ENCODE measurements at places on chromosomes 2 and 18. TPM values are rescaled to one million over a fixed set of nuclear protein-coding genes. Genes with fewer than 3 reads are reported as not detected.
A peak's percentile ranks its signal among the peaks of the same experiment; 100 is the strongest.

DNA sequence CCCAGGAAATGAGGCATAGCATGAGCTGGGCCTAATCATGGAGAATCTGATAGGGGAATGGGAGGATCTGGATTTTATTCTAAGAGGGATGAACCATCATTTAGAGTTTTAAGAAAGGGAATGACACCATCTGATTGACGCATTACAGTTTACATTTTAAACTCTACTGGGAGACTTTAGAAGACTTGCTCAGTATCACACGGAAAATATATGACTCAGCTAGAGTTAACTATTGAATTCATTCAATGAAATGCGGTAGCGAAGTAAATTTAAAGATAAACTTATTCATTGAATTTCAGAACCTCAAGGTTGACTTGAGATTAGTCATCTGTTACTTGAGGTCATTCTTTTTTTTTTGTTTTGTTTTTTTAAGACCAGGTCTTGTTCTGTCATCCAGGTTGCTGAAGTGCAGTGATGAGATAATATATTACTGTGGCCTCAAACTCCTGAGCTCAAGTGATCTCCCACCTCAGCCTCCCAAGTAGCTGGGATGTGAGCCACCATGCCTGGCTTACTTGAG is 25.0 kb downstream of the MC4R start:
- DNase-seq, result no peak

GRCh38 chr2:167715932-167716331 is 531.5 kb downstream of the STK39 start:
- DNase-seq, result no peak

GRCh38 chr2:202821206-202822160 is 50.1 kb downstream of the ICA1L start:
- DNase-seq, result no peak

Gene ATP8B1
- total RNA-seq, result 11.2 TPM

- peak; percentile 66 for DNase-seq
These were observed 55.7 kb upstream of the RASGRP3 start for GRCh38 chr2:33420726-33421125.

- peak; percentile 80 for DNase-seq
These were observed 535.5 kb downstream of the TNS1 start for GRCh38 chr2:217467331-217467730.

GRCh38 chr2:219099329-219099728 is 38.6 kb upstream of the IHH start:
- DNase-seq, result peak; percentile 19

GRCh38 chr18:7750095-7750663 is 183.1 kb downstream of the PTPRM start:
- DNase-seq, result no peak

GRCh38 chr2:44940049-44940494 is 1.4 kb upstream of the SIX3 start:
- DNase-seq, result no peak

Gene GREB1
- 1.7 TPM for total RNA-seq

Gene MTX2
- total RNA-seq, result 18.3 TPM

DNA sequence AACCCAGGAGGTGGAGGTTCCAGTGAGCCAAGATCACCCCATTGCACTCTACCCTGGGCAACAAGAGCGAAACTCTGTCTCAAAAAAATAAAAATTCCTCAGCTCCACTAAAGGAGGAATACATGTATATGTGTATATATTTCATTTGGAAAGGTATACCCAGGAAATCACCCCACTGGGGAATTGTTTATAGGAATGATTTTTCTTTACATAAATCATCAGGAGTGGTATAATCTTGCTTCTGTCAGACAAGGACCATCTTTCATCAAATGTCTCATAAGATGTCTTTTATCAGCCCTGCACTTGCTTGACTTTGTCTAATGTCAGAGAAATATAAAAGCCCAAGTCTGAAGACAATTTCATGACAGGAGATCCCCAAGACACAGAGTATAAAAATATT is 709.1 kb downstream of the LRRTM4 start:
- no peak for DNase-seq

- DNase-seq, result no peak
These were observed 1003.2 kb upstream of the FAM98A start for GRCh38 chr2:34602262-34602661.

Gene SERPINB11
- total RNA-seq, result not detected

DNA sequence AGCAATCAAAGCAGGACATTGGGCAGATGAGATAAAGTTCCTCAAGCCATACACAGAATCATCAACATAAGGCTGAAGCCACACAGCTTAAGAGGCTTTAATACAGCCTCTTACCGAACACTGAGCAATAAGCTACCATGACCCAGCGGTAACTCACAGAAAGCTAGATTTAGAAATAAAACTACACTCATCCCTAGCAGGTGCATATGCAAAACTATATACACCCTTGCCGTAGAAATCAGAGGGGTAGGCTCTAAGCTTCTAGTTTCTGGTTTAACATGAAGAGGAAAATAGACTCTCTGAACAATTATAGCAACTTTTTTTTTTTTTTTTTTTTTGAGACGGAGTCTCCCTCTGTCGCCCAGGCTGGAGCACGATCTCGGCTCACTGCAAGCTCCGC is 428.8 kb upstream of the FIGN start:
- DNase-seq, result no peak

Gene TNP1
- total RNA-seq, result not detected

- DNase-seq, result no peak
These were observed 9.5 kb downstream of the WNT6 start for GRCh38 chr2:218869064-218869463.

GRCh38 chr2:157245846-157246764 is 11.4 kb upstream of the GALNT5 start:
- peak; percentile 93 for DNase-seq

Gene BIN1
- 45.8 TPM for total RNA-seq

Gene PLB1
- 2.7 TPM for total RNA-seq

DNA sequence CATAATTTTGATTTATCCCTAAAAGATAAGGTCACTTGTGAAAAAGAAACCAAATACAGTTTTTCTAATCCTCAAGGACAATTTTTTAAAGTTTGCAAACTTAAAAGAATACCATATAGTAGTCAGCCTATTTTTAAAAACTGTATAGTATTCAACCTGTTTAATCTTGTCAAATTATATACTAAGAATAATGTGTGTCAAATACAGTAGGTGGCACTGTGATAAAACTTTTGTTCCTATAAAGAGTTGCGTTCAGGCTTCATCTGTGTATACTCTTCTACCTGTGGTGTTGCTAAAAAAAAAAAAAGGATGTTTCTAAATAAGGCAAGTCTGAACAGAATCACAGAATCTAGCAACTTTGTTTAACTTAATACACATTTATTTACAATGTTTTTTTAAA is 68.6 kb downstream of the CCDC138 start:
- DNase-seq, result peak; percentile 29

Gene GAL3ST2
- total RNA-seq, result 0.25 TPM

- DNase-seq, result no peak
These were observed 90.1 kb upstream of the LRP1B start for GRCh38 chr2:142220901-142221300.

Gene KIAA2012
- not detected for total RNA-seq

Gene ACKR3
- 2.0 TPM for total RNA-seq

Gene ZNF892
- total RNA-seq, result 4.9 TPM

Gene TRPM8
- total RNA-seq, result not detected

DNA sequence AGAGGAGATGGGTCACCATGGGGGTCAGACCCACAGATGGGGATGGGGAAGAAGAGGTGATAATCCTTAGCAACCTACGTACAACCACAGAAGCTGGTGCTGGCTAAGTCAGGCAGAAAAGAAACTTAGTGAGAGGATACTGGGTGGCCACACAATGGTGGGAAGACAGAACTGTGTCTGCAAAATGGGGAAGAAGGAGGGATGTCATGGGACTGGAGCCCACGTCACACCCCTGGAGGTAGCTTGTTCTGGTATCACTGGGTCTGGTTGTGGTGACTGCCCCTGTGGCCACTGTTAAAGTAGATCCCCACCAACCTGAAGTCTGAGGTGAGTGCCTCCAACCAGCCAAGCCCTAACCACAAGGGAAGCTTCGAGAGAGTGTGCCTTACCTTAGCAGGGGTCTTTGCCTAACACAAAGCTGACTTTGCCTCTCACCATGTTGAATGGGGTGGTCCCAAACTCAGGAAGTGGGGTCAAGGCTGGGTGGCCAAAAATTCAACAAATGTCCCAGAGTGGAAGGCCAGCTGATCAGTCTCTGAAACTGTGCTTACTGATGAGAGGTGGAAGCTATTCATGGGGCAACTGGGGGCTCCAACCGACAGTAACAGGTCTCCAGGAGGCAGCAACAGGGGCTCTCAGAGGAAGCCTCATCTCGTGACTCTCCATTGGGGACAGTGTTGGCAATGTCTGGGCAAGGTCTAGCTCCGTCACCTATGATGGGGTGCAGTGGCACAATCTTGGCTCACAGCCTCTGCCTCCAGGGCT is 64.8 kb upstream of the SLC1A4 start:
- DNase-seq, result no peak

DNA sequence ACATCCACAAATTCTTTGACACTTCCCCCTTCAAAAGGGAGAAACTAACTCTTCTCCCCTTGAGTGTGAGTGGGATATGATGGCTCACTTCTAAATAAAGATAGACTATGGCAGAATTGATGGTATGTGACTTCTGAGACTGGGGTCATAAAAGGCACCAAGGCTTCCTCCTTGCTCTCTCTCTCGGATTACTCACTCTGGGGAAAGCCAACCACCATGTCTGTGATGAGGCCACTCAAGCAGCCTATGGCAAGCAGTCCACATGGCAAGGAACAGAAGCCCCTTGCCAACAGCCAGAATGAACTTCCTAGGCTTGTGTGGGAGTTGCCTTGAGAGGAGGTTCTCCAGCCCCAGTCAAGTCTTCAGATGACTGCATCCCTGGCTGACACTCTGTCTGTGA is 43.6 kb downstream of the KIAA2012 start:
- DNase-seq, result no peak

GRCh38 chr18:74316257-74317170 is 875 bp downstream of the C18orf63 start:
- DNase-seq, result peak; percentile 93

Gene MYO5B
- total RNA-seq, result 0.16 TPM

GRCh38 chr2:212536817-212537725 is 1.5 kb downstream of the ERBB4 start:
- DNase-seq, result no peak

DNA sequence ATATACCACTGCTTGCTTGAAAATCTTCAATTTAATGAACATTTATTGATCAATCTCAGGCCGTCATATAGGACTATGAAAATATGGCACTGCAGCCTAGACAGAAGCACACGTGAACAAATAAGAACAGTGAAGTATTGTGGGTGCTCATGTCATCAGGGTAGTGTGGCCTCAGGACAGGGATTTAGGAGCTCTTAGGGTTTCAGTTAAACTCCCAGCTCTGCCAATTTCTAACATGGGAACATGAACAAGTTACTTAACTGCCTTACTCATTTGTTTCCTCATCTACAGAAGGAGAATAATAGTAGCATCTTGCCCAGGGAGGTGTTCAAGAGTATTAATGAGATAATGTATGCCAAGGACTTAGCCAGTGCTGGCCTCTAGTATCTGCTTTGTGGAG is 146.0 kb upstream of the MAP3K20 start:
- peak; percentile 16 for DNase-seq

Gene MTLN
- total RNA-seq, result 38.6 TPM

GRCh38 chr2:241019441-241020139 is 21.2 kb downstream of the SNED1 start:
- DNase-seq, result no peak

Gene FBXO15
- 0.49 TPM for total RNA-seq

- DNase-seq, result peak; percentile 86
These were observed 190.0 kb upstream of the SESTD1 start for GRCh38 chr2:179454443-179455171.

GRCh38 chr2:60825666-60826065 is 55.7 kb upstream of the REL start:
- no peak for DNase-seq

- no peak for DNase-seq
These were observed 100.9 kb downstream of the SPRED2 start for GRCh38 chr2:65331336-65332025.

Gene PSME4
- 43.9 TPM for total RNA-seq

- peak; percentile 100 for DNase-seq
These were observed 202.2 kb downstream of the TRIB2 start for GRCh38 chr2:12918835-12919445.

GRCh38 chr2:130760754-130761751 is 5.7 kb downstream of the AMER3 start:
- no peak for DNase-seq

Gene SPC25
- total RNA-seq, result not detected

- no peak for DNase-seq
These were observed 234.2 kb downstream of the ASXL3 start for GRCh38 chr18:33812186-33812585.

DNA sequence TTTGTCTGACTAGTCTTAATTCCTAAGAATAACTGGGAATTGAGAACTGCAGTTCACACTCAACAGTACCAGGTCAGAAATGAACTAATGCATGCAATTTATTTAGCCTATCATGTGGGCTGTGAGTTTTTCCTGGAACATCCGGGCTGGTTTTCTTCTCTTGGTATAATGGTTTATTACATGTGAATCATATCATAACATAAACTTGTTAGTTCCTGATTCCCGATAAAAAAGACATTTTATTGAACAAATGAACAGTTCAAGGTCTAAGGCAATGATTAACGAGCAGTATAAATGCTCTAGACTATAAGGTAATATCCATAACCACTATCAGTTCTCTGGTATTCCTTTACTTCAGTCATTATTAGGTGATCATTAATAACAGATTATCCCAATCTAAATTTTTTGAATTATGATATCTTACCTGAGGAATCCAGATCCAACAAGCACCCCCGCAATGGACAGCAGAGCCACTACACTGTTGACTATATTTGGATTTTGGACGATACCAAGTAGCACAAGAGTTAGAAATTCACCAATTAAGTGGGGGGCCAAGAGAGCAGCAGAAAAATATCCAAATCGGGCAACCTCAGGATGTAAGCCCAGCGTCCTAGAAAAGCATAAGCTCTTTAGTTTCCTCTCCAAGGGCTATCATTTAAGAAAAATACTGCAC is 19.0 kb downstream of the ABCG5 start:
- DNase-seq, result no peak

- DNase-seq, result no peak
These were observed 350.8 kb downstream of the CDH2 start for GRCh38 chr18:27826101-27826500.

GRCh38 chr18:62863579-62864001 is 148.2 kb downstream of the PHLPP1 start:
- peak; percentile 32 for DNase-seq

GRCh38 chr2:188977317-188977716 is 3.1 kb downstream of the COL3A1 start:
- peak; percentile 33 for DNase-seq

Gene MAPK4
- not detected for total RNA-seq

GRCh38 chr2:69585855-69586555 is 57.5 kb downstream of the AAK1 start:
- no peak for DNase-seq
